ENCODE measurements at places on chromosomes 16 and 17.

- DNase-seq = no peak
Measured at GRCh38 chr17:40130352-40131042, 8.7 kb downstream of the MSL1 start.

- DNase-seq = no peak
Measured at GRCh38 chr16:86002178-86002900, 103.4 kb downstream of the IRF8 start.

GRCh38 chr17:50219342-50219741, 17.9 kb upstream of the COL1A1 start:
- no peak for DNase-seq

DNA sequence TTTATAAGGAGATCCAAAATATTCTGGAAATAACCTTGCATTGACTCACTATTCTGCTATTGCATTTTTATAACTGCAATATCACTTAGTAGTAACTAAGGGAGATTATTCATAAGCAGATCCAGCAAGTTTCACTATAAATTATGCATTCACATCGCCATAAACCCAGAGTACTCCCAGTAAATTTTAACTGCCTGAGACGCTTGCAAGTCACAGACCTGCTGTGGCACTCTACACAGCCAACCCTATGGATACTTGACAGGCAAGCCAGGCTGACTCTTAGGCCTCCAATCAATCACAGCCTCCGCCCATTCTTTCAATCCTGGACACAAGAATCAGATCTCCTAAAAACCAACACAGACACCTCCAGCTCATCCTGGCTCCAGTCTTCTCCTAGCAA, 28.2 kb downstream of the USP31 start:
- DNase-seq = no peak

DNA sequence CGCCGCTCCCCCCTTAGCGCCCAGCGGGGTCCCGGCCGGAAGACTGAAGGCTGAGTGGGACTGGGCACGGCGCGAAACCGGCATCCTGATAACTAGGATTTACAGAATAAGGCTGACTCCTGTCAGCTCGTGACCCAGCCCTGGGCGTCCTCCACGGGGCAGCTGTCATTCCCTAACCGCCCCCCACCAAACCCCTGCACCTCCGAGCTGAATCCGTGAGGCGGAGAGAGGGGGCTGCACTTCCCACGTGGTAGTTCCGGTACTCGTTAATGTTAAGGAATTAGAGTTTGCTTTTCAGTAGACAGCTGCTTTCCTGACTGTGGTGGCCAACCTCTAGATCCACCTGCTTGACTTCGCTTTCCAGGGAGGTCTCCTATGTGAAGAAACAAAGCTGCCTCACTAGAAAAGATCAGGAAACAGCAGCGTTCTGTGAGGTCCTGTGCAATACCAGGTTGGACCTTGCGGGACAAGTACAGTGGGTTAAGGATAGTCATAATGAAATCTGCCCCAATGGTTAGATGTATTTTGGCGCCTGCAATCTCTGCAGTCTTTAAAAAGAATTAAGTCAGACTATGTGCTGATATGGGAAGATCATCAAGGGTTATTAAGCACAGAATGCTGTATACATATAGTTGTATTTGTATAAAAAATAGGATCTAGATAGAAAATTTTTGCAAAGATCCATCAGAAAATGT, 1.1 kb upstream of the WBP2 start:
- no peak for DNase-seq

Data from stimulated activated CD4-positive, alpha-beta T cell treated with anti-CD3 and anti-CD28 coated beads, TNF-alpha, amount 100 ng/mL, for 24 hours (primary cell).